ENCODE measurements at places on chromosomes 7 and 10.

- no peak for DNase-seq
These were observed 20.5 kb upstream of the DGKI start for GRCh38 chr7:137867289-137867688.

DNA sequence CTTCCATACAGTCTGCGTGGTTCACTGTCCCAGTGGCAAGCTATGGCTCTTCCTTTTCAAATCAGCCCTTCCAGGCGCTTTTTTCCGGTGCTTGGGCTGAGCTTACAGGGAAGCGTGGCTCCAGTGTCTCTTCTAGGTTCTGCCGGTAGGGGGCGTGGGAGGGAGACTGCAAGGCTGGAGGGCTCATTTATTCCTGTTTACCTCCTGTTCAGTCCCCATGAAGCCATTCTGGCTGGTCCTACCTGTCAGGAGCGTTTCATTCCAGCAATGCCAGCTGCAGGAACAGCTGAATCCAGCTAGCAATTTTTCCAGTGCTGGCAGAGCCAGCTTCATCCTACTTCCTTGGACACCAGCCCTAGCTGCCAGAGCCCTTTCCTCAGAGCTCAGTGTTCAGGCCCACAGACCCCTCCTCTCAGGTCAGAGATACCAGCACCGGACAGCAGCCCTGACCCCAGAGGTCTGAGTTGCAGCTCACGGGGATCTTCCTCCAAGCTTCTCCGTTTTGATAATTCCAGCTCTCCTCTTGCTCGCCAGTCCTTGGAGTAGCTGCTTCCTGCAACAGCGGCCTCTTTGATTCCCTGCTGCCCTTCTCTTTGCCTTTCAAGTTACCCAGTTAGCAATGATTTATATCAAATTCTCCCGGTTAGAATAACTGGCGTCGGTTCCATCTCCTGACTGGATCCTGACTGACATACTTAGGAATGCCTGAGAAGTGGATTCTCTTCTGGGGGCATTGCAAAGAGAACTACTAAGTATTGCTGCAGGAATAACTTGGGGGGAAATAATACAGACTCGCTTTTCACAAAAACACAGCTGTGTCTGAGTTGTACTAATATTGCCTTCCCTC is 129.8 kb downstream of the FRMD4A start:
- DNase-seq: no peak

GRCh38 chr10:24858288-24859270 is 93.8 kb downstream of the PRTFDC1 start:
- DNase-seq: peak; percentile 83

GRCh38 chr10:97220355-97220754 is 34.6 kb upstream of the SLIT1 start:
- DNase-seq: no peak

GRCh38 chr7:81420526-81421226 is 349.2 kb downstream of the HGF start:
- no peak for DNase-seq

- peak; percentile 76 for DNase-seq
These were observed 49.2 kb downstream of the ADRA2A start for GRCh38 chr10:111126077-111126476.

DNA sequence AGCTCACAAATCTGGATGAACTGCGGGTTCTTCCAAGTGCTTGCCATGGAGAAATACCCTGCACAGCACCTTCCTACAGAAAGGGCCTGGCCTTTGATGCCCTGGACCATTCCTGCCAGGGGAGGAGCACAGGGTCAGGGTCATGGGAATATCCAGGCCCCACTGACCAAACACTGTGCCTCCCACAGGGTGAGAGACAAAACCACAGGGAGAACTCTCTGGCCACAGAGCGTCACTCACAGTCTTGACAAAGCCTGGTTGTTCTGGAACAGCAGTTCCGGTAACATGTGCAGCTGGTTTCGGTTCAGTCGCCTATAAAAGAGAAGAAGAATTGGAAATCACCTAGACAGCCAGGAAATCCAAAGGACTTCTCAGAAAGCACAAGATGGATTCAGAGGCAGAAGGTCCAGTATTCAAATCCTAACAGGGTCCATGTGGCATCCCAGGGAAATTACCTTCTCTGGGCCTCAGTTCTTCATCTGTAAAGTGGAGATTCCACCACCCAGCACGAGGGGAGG is 28.1 kb downstream of the SLIT1 start:
- DNase-seq: no peak

- no peak for DNase-seq
These were observed 43.1 kb upstream of the DDC start for GRCh38 chr7:50608196-50608906.
